ENCODE measurements at places on chromosomes 6 and 20.

GRCh38 chr20:21583486-21584168 is 69.8 kb upstream of the NKX2-2 start:
- no peak for DNase-seq

GRCh38 chr20:48523191-48523995 is 304.4 kb downstream of the PREX1 start:
- no peak for DNase-seq

DNA sequence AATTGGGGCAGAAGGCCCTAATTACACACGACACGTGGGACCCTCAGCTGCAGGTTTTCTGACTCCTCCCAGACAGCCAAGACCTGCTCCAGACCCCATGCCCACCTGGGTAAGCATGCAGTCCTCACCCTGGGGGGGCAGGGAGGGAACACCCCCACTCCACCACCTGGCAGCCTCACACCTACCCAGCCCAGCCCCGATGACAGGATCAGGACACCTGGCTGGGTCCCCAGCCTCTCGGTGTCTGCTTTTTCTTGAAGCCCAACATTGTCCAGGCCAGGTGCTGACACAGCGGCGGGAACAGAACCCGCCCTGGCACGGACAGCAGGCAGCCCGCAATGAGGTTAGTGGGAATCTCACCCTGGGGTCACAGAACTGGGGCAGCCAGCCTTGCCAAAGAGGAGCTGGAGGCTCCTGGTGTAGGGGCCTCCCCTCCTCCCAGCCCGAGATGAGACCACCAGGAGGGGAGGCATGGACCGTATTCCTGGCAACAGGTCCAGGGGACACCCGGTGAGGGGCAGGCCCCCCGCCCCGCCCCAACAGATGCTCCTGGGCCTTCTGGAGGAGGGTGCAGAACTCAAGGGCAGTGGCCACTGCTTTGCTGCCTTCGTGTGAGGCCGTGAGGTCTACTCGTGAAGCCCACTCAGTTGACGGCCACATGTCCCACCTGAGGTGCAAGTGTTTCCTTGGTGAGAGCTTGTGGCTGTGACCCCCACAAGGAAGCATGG is 103.8 kb downstream of the DLL1 start:
- no peak for DNase-seq

- DNase-seq = no peak
Observed at GRCh38 chr6:168163096-168163731, 84.2 kb upstream of the FRMD1 start.

- no peak for DNase-seq
Observed at GRCh38 chr6:151661928-151662327, 145.6 kb upstream of the ESR1 start.

DNA sequence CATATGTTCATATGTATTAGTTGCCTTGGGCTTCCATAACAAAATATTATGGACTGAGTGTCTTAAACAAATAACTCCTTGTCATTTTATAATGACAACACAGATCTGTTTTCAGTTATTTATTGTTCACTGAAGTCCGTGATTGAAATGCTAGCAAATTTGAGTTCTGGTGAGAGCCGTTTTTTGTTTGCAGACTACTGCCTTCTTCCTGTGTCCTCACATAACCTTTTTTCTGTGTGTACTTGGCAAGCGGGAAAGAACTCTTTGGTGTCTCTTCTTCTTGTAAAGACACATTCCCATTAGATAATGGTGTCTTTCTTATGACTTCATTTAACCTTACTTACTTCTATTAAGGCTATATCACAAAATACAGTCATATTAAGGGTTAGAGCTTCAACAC is 482.9 kb upstream of the EYS start:
- DNase-seq = no peak

- DNase-seq = no peak
Observed at GRCh38 chr20:10487142-10488136, 52.3 kb downstream of the SLX4IP start.

- DNase-seq = no peak
Observed at GRCh38 chr6:81031416-81031815, 721.1 kb downstream of the TENT5A start.

- no peak for DNase-seq
Observed at GRCh38 chr6:137951064-137951597, 84.1 kb downstream of the TNFAIP3 start.

- DNase-seq = no peak
Observed at GRCh38 chr6:139152892-139153271, 18.0 kb downstream of the HECA start.

- no peak for DNase-seq
Observed at GRCh38 chr6:11613858-11614257, 76.3 kb downstream of the TMEM170B start.

DNA sequence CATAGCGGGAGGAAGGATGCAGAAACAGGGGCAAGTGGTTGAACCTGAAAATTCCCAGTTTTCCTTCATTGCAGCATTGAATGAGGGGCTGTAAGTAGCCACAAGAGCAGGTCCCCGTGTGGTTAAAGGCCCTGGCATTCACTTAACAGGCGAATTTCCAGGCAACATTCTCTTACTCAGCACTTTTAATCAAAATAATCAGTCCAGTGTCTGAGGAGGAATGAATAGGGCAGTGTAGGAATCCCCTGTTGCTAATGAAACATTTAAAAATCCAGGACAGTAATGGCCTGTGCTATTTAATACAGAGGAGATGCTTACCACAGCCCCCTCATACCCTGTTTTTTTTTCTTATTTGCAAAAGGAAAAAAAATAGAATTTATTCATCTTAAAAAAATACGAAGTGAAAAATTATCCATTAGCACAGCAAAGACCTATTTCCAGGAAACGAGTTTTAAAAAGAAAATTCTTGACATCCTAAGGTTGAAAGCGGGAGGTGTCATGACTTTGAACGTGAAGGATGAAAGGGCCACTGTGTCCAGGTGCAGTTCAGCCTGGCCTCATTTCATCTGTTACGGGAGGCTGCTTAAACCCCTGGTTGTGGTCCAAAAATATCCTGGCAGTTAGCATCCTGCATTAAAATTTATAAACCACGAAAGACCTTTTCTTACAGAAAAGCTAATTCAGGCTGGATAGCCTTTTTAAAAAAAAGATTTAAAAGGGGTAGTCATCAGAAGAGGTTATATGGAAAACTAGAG is 20.2 kb downstream of the MYLK4 start:
- no peak for DNase-seq

DNA sequence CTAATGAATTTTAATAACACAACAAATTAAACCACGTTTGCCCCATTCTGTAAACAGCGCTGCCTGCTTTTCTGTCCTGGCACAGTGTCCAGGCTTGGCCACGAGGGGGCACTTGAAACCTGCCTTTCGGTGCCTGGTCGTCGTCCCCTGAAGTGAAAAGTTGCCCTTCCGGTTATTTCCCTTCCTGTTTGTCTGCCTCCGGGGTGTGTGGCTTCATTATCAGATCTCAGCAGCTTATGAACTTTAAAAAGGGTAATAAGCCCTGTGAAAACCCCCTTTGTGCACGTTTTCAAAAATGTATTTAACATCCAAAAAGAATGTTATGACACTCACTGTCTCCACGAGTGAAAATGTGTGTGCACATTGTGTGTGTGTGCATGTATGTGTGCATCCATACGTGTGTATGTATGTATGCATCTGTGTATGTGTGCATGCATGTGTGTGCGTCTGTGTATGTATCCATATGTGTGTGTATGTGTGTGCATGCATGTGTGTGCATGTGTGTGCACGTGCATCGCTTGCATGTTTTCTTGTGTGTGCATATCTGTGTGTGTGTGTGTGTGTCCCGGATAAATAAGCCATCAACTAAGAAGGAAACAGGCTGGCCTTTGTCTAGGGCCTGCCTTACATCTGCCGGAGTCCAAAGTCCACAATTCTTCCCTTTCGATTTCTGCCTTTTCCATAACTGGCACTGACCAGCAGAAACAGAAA is 358.4 kb downstream of the THBS2 start:
- DNase-seq = no peak

- no peak for DNase-seq
Observed at GRCh38 chr20:32512047-32512385, 73.1 kb downstream of the NOL4L start.

- no peak for DNase-seq
Observed at GRCh38 chr20:2397595-2398145, 17.0 kb downstream of the TGM6 start.

GRCh38 chr6:39169448-39170344 is 54.7 kb upstream of the SAYSD1 start:
- no peak for DNase-seq

- no peak for DNase-seq
Observed at GRCh38 chr20:20732641-20733040, 20.2 kb upstream of the RALGAPA2 start.

GRCh38 chr20:46787991-46788762 is 78.7 kb downstream of the SLC2A10 start:
- no peak for DNase-seq

GRCh38 chr6:135048915-135049314 is 5.7 kb downstream of the HBS1L start:
- no peak for DNase-seq

DNA sequence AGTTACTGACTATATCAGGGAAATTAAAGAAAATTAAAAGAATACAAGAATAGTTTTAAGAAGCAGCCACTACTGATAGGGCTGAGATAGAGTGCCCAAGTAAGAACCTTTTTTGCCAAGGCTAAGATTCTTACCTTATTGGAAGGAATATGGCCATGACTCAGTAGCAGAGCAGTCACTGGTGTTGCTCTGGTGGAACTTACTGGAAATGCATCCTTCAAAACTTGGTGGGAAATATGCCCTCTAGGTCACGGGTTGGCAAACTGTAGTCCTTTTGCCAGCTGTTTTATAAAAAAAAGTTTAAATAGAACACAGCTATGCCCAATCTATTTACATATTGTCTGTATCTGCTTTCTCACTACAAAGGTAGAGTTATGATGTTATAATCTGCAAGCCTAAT is 6.0 kb downstream of the HSF2 start:
- no peak for DNase-seq

DNA sequence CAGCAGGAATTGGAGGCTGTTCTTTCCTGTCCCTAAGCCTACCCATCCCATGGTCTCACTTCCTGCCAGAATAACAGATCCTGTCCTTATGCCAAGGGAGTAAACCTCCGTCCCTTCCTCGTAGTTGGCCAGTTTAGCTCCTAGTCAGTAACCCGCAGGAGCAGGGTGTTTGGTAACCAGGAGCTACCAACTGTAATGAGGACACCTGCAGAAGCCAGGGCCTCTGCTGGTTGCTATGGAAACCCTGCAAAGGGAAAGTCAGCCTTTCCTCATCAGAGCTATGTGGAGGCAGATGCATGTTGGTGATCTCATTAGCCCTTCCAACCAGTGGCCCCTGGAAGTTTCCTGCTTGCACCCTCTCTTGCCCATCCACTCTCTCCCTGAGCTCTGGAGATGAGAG is 368.2 kb upstream of the SULF2 start:
- DNase-seq = no peak

DNA sequence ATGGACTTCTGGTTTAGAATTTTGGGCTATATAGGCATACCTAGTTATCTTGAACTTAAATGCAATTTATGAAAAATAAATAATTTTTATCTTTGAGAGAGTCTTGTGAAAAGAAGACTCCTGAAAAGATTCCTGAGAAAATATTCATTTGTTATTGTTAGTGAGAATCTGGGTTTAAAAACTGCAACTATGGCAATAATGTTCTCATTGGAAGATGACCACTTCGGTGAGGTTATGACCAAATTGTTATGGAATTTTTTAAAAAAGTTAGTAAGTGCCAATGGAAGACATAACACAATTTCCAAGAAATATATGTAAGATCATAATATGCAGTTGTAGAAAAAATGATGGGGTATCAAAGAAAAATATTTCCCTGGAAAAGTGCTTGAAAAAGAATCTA is 46.3 kb downstream of the GRIK2 start:
- no peak for DNase-seq

DNA sequence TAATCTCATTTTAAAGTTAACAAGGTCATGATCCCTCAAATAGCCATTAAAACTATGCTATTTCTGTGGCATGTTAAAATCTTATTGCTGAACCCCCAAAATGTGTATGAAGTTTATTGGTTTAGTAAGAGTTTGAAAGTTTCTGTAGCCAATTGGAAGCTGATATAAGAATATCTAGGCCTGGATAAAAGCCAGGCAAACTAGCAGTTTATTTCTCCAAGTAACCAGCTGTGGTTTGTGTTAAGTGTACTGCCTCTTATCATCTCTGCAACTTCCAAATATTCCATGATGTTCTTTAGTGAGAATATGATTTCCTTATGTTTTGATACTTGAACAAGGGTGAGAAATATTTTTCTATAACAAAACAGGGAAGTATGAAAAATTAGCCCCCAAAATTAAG is 76.7 kb downstream of the PRSS35 start:
- no peak for DNase-seq

- no peak for DNase-seq
Observed at GRCh38 chr6:80145509-80145908, 39.0 kb downstream of the BCKDHB start.
